ENCODE measurements at places on chromosomes 1 and 21.

DNA sequence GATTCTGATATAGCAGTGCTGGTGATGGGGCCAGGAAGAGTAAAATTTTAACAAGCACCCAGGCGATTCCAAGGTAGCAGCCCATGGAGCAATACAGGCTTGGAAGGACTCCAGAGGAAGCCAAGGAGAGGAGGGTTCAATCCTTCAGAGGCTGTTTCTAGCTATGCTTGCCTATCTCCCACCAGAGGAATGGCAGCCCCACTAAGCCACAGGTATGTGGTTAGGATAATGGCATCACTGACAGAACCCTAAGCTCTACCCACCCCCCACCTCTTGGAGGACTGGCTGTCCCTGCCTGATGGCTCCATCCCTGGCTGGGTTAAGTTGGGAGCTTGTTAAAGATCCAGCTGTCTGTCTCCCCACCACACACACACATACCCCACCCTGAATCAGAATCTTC, 19.3 kb upstream of the PTAFR start:
- no peaks in the 10 kb centered on the region for H3K36me3 ChIP-seq
- no peak overlapping the region for H3K4me3 ChIP-seq
- no peak overlapping the region for H3K27ac ChIP-seq
- DNase-seq: no peak
- H3K27me3 ChIP-seq: no peaks in the 10 kb centered on the region

DNA sequence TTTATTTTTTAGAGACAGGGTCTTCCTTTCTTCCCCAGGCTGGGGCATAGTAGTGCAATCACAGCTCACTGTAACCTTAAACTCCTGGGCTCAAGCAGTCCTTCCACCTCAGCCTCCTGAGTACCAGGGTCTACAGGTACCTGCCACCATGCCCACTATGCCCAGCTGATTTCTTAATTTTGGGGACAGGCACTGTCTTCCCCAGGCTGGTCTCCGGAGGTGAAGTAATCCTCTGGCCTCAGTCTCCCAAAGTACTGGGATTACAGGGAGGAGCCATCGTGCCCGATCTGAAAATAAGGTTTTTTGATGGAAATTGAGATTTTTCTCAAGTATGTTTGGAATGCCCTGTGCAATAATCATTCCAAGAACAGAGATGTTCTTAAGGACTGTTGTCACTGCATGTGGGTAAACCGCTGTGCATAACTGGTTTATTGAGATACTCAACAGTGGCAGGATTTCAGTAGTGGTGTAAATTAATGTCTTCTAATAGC, 934 bp upstream of the MSH4 start:
- H3K36me3 ChIP-seq: peaks cover 49% of the 10 kb centered on the region
- no peaks in the 10 kb centered on the region for H3K27me3 ChIP-seq
- no peak overlapping the region for H3K27ac ChIP-seq
- no peak for DNase-seq
- peaks cover 2% of the 10 kb centered on the region for H3K4me1 ChIP-seq
- H3K4me3 ChIP-seq: no peak overlapping the region

GRCh38 chr1:105652109-105652508, 1404.4 kb upstream of the PRMT6 start:
- DNase-seq: no peak
- H3K36me3 ChIP-seq: no peaks in the 10 kb centered on the region
- H3K4me3 ChIP-seq: no peak overlapping the region
- H3K4me1 ChIP-seq: no peaks in the 10 kb centered on the region

GRCh38 chr1:198883184-198883583, 244.3 kb downstream of the PTPRC start:
- H3K4me3 ChIP-seq: no peak overlapping the region
- peaks cover 2% of the 10 kb centered on the region for H3K4me1 ChIP-seq
- H3K27me3 ChIP-seq: no peaks in the 10 kb centered on the region
- DNase-seq: no peak
- no peaks in the 10 kb centered on the region for H3K36me3 ChIP-seq
- H3K27ac ChIP-seq: no peak overlapping the region

- H3K27me3 ChIP-seq: no peaks in the 10 kb centered on the region
- H3K27ac ChIP-seq: no peak within 1 kb of the TSS
- H3K4me1 ChIP-seq: no peaks in the 10 kb centered on the region
- no peaks in the 10 kb centered on the region for H3K36me3 ChIP-seq
- no peak within 1 kb of the TSS for H3K4me3 ChIP-seq
- no peak for DNase-seq
These were observed at the start of gene SH2D1B for GRCh38 chr1:162412002-162412401. TSS of gene SH2D1B (minus strand) at chr1:162412136. CDS start at chr1:162412016, 120 bp downstream.

DNA sequence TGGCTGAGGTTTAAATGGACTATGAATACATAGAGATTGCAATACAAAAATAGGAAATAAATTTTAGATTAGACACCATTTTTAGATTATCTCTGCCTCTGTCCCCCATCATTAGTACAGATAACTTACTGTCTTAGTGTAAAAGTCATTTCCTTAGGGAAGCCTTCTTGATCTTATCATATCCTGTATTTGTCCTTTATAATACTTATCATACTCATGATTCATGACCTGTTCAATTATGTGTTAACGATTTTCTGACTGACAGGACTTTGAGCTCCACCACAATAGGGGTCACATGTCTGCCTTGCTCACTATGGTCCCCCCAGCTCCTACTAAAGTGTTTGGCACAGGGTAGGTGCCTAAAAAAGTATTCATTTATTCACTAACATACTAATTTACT, 14.6 kb downstream of the TEX38 start:
- H3K4me1 ChIP-seq: peaks cover 28% of the 10 kb centered on the region
- H3K36me3 ChIP-seq: no peaks in the 10 kb centered on the region
- no peak for DNase-seq

DNA sequence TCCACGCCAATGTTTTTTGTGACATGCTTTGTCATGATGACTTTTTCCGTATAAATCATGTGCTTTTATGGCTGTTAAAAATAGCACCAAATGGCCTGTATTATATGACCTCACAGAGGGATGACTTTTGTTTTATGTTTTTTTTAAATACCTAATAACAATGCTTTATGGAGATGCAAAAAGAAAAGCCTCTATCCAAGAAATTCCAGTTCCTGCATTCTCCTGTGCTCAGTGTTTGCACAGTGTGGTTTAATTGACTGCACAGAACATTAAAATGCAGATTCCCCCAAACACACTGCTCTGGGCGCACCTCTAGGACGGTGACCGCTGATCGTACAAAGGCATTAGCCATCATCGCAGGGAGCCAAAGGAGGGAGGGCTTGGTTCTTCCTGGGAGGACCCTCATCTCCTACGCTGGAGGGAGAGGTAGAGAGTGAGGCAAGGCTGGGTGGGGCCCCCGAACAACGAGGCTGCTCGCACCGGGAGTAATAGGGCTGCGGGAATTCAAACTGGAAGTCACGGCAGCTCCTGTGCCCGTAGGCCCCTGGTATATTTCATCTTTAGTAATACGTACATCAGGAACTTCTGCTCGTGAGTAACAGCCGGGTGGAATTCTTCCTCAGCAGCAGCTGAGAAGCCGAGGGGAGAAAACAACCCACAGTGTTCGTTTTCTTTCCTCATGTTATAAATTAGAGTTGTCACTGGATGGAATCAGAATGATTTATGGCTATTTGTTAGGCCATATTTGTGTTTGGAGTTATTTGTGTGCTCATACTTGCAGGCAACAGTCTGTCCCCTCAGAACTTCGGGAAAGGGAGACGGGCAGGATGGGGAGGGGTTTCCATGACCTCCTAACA, 465.6 kb downstream of the CAMTA1 start:
- H3K27ac ChIP-seq: no peak overlapping the region
- H3K4me1 ChIP-seq: no peaks in the 10 kb centered on the region
- no peaks in the 10 kb centered on the region for H3K27me3 ChIP-seq
- no peak overlapping the region for H3K4me3 ChIP-seq
- DNase-seq: no peak
- no peaks in the 10 kb centered on the region for H3K36me3 ChIP-seq

GRCh38 chr1:234262754-234263105, 110.5 kb upstream of the COA6 start:
- H3K4me3 ChIP-seq: no peak overlapping the region
- H3K27me3 ChIP-seq: no peaks in the 10 kb centered on the region
- DNase-seq: peak; percentile 88
- peak overlapping the region; percentile 76 for H3K27ac ChIP-seq

GRCh38 chr1:217965156-217965786, 319.8 kb upstream of the RRP15 start:
- H3K4me1 ChIP-seq: no peaks in the 10 kb centered on the region
- H3K36me3 ChIP-seq: no peaks in the 10 kb centered on the region
- no peak overlapping the region for H3K27ac ChIP-seq
- H3K4me3 ChIP-seq: no peak overlapping the region

GRCh38 chr1:48216313-48216712, 6.2 kb upstream of the SLC5A9 start:
- H3K27ac ChIP-seq: no peak overlapping the region
- no peaks in the 10 kb centered on the region for H3K27me3 ChIP-seq
- H3K4me1 ChIP-seq: no peaks in the 10 kb centered on the region

DNA sequence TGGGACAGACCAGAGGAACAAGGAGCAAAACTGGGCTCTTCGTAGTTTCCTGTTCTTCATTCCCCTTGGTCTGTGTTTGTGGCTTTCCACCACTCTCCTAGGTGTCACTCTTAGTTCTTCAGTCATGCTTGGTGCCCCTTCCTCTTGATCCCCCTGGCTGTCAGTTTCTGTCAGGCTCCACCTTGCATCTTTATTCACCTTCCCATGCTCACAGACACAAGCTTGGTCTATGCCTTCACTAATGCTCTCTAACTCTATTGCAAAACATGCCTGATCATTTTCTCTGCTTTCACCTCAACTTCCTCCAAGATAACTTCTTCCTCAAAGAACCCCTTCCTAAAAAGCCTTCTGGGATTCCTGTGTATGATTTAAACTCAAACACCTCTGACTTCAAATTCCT, 122.9 kb downstream of the GLUL start:
- H3K4me1 ChIP-seq: no peaks in the 10 kb centered on the region
- no peaks in the 10 kb centered on the region for H3K27me3 ChIP-seq
- no peak overlapping the region for H3K4me3 ChIP-seq
- no peak overlapping the region for H3K27ac ChIP-seq
- DNase-seq: no peak
- H3K36me3 ChIP-seq: no peaks in the 10 kb centered on the region

- peaks cover 10% of the 10 kb centered on the region for H3K4me1 ChIP-seq
- H3K4me3 ChIP-seq: no peak overlapping the region
- DNase-seq: peak; percentile 67
- no peaks in the 10 kb centered on the region for H3K36me3 ChIP-seq
- H3K27me3 ChIP-seq: no peaks in the 10 kb centered on the region
These were observed 12.7 kb downstream of the SLC37A1 start for GRCh38 chr21:42526379-42526727.

- peaks cover 38% of the 10 kb centered on the region for H3K4me1 ChIP-seq
- no peaks in the 10 kb centered on the region for H3K27me3 ChIP-seq
- no peak for DNase-seq
- H3K4me3 ChIP-seq: no peak overlapping the region
These were observed 60.1 kb downstream of the HNRNPR start for GRCh38 chr1:23283667-23284602.

GRCh38 chr1:236774926-236775325, 20.2 kb upstream of the MTR start:
- H3K27me3 ChIP-seq: no peaks in the 10 kb centered on the region
- no peak overlapping the region for H3K27ac ChIP-seq
- no peaks in the 10 kb centered on the region for H3K4me1 ChIP-seq

GRCh38 chr21:14862794-14863720, 201.7 kb downstream of the NRIP1 start:
- peaks cover 7% of the 10 kb centered on the region for H3K4me1 ChIP-seq
- no peak for DNase-seq
- H3K27me3 ChIP-seq: no peaks in the 10 kb centered on the region
- H3K4me3 ChIP-seq: no peak overlapping the region
- no peak overlapping the region for H3K27ac ChIP-seq

DNA sequence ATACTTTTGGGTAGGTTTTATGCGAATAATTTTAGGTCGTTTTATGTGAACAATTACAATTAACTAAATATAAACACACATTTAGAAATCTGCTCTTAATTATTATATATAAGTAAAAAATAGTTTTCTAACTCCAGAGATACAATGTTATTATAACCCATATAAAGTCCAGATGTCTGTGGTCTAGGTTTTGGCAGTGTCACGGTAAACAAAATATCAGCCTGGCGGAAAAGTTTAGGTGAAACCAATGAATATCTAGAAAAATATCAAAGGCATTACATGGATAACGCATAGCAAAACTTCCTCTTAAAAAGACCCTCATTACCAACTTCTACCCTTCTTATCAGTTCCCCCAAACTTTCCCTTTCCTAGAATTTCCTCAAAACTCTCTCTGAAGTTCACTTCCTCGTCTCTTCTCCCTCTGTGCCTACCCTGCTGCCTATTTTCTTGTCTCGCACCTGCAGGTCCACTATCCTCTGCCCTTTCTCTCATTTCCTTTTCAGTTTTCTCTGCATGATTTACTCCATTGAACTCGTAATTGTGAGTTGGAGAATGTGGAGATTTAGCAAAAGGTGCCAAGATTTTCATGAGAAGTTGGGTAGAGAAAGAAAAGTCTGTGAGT, 21.8 kb downstream of the VTCN1 start:
- H3K27ac ChIP-seq: no peak overlapping the region
- no peak overlapping the region for H3K4me3 ChIP-seq
- no peaks in the 10 kb centered on the region for H3K27me3 ChIP-seq

GRCh38 chr21:44539046-44539445, 949 bp downstream of the KRTAP10-1 start:
- no peaks in the 10 kb centered on the region for H3K4me1 ChIP-seq
- no peak overlapping the region for H3K4me3 ChIP-seq
- H3K27me3 ChIP-seq: no peaks in the 10 kb centered on the region
- no peaks in the 10 kb centered on the region for H3K36me3 ChIP-seq
- DNase-seq: no peak
- no peak overlapping the region for H3K27ac ChIP-seq

DNA sequence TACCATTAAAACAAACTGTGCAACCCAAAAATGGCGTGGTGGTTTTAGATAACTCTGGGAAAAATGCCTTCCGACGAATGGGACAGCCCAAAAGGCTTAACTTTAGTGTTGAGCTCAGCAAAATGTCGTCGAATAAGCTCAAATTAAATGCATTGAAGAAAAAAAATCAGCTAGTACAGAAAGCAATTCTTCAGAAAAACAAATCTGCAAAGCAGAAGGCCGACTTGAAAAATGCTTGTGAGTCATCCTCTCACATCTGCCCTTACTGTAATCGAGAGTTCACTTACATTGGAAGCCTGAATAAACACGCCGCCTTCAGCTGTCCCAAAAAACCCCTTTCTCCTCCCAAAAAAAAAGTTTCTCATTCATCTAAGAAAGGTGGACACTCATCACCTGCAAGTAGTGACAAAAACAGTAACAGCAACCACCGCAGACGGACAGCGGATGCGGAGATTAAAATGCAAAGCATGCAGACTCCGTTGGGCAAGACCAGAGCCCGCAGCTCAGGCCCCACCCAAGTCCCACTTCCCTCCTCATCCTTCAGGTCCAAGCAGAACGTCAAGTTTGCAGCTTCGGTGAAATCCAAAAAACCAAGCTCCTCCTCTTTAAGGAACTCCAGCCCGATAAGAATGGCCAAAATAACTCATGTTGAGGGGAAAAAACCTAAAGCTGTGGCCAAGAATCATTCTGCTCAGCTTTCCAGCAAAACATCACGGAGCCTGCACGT, 82.1 kb downstream of the PRDM2 start:
- peaks cover 21% of the 10 kb centered on the region for H3K36me3 ChIP-seq
- H3K27ac ChIP-seq: no peak overlapping the region
- no peaks in the 10 kb centered on the region for H3K4me1 ChIP-seq
- DNase-seq: no peak
- no peak overlapping the region for H3K4me3 ChIP-seq

All from pancreas (tissue), 10 donors.